Glomerular endothelial cell (primary cell): ENCODE measurements at places on chromosomes 11 and 22. TPM values are rescaled to one million over a fixed set of nuclear protein-coding genes. Genes with fewer than 3 reads are reported as not detected.

Gene SMTNL1
- not detected in 2 replicates for total RNA-seq

Gene RTN4RL2
- 0.23 and 1.5 TPM in 2 replicates for total RNA-seq

- DNase-seq, result no peak
These were observed 310.1 kb upstream of the SORL1-AS1 start for GRCh38 chr11:121762820-121763219.

- DNase-seq, result no peak
These were observed 49.7 kb downstream of the DNHD1 start for GRCh38 chr11:6546735-6547134.

- no peak for DNase-seq
These were observed 2.0 kb downstream of the PDGFB start for GRCh38 chr22:39242595-39243438.
